ENCODE measurements at places on chromosomes 16 and 17. TPM values are rescaled to one million over a fixed set of nuclear protein-coding genes. Genes with fewer than 3 reads are reported as not detected.

DNA sequence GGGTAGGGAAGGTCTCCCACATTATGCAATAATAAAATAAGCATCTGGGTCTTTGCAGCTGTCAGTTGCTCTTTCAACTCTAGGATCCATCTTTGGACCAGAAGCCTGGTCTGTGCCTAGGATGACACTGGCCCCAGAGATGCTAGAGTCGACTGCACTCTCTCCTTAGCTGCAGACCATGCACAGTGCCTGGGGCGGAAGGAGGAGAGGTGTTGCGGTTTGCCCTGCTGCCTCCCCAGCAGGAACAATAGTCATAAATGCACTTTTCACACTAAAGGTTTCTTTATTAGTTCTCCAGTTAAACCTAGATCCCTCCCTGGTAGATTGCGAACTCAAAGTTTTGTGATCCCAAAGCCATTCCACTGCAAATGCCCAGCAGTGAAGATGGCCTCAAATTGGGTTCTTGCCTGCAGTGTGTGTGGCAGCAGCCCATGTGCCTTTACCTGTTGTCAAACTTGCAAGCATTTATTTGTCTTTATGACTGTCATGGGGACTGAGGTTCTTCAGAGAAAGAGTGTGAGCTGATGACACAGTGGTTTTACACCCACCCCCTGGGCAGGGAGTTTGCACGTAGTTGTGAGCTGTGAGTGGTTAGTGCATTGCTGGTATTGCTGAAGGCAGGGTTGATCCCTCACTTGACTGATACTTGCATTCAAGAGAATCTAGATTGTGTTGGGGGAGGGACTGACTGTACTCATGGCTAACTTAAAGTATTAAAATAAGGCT is 10.3 kb downstream of the ATXN1L start:
- no peaks in the 10 kb centered on the region for H3K4me1 ChIP-seq
- H3K36me3 ChIP-seq = peaks cover 47% of the 10 kb centered on the region
- no peak overlapping the region for H3K4me3 ChIP-seq
- H3K27me3 ChIP-seq = no peaks in the 10 kb centered on the region
- H3K27ac ChIP-seq = no peak overlapping the region
- DNase-seq = no peak

Gene PRSS27
- 11.5 TPM for polyA plus RNA-seq

- no peaks in the 10 kb centered on the region for H3K36me3 ChIP-seq
- no peak overlapping the region for H3K4me3 ChIP-seq
- no peaks in the 10 kb centered on the region for H3K4me1 ChIP-seq
- H3K27me3 ChIP-seq = no peaks in the 10 kb centered on the region
- DNase-seq = no peak
Observed at GRCh38 chr16:24221219-24221618, 34.9 kb upstream of the CACNG3 start.

GRCh38 chr16:51267681-51268080 is 116.6 kb upstream of the SALL1 start:
- H3K4me1 ChIP-seq = peaks cover 5% of the 10 kb centered on the region
- H3K27me3 ChIP-seq = no peaks in the 10 kb centered on the region
- H3K4me3 ChIP-seq = no peak overlapping the region

DNA sequence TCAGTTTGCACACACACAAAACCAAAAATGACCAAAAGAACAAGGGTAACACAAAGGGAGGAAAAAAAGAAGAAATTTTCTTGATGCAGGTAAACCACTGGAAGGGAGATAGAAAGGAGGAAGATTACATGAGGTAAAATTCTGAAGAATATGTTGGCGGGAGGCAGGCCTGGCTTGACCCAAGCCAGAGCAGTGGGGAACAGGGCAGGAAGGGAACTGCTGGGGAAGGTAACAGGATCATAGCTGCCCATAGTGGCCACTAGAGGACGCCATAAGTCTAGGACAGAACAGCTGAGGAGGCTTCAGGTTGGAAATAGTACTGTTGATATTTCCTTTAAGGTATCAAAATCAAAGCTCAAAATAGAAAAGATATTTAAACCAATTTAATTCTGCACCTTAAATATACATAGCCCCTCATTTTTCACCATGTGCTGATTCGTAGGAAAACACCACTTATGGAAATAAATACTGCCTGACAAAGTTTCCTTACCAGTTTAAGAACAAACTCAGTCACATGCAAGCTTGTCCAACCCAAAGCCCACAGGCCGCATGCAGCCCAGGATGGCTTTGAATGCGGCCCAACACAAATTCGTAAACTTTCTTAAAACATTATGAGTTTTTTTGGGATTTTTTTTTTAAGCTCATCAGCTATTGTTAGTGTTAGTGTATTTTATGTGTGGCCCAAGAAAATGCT is 15.5 kb downstream of the VPS35 start:
- peaks cover 31% of the 10 kb centered on the region for H3K36me3 ChIP-seq
- no peak overlapping the region for H3K27ac ChIP-seq
- no peaks in the 10 kb centered on the region for H3K27me3 ChIP-seq
- H3K4me1 ChIP-seq = no peaks in the 10 kb centered on the region
- H3K4me3 ChIP-seq = no peak overlapping the region

Gene SLC52A1
- 0.19 TPM for polyA plus RNA-seq

Gene C16orf92
- 2.0 TPM for polyA plus RNA-seq

GRCh38 chr17:30969989-30970830 is 629 bp upstream of the RNF135 start:
- peak; percentile 12 for DNase-seq
- peak overlapping the region; percentile 93 for H3K27ac ChIP-seq
- peaks cover 9% of the 10 kb centered on the region for H3K4me1 ChIP-seq

All from spinal cord (tissue), 10 donors.